ENCODE measurements at places on chromosomes 4 and X.

- DNase-seq: no peak
Measured at GRCh38 chr4:134401798-134402197, 200.2 kb upstream of the PABPC4L start.

GRCh38 chrX:5176766-5177165 is 1051.9 kb downstream of the NLGN4X start:
- DNase-seq: no peak

DNA sequence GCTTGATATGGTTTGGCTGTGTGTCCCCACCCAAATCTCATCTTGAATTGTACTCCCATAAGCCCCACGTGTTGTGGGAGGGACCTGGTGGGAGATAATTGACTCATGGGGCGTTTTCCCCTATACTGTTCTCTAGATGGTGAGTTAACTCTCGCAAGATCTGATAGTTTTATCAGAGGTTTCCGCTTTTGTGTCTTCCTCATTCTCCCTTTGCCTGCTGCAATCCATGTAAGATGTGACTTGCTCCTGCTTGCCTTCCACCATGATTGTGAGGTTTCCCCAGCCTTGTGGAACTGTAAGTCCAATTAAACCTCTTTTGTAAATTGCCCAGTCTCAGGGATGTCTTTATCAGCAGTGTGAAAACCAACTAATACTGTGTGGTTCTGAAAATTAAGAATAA is 11.5 kb downstream of the SLAIN2 start:
- DNase-seq: no peak

DNA sequence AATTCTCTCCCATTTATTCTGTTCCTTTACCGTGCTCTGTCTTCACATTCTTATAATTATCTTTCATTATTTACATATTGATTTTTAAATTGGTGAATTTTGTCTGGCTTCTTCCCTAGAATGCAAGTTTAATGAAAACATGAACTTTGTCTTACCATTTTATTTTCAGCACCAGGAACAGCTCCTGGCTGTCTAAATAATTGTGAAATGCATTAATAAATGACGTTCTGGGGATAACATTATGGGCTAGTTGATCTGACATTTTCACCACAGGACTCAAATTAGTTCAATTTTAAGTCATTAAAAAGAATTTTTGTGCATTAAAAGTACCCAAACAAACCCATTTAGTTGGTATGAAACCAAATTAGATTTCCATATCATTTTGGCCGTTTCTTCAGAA is 97.5 kb downstream of the KCTD8 start:
- no peak for DNase-seq

GRCh38 chr4:10245751-10246150 is 129.2 kb upstream of the WDR1 start:
- DNase-seq: peak; percentile 13

DNA sequence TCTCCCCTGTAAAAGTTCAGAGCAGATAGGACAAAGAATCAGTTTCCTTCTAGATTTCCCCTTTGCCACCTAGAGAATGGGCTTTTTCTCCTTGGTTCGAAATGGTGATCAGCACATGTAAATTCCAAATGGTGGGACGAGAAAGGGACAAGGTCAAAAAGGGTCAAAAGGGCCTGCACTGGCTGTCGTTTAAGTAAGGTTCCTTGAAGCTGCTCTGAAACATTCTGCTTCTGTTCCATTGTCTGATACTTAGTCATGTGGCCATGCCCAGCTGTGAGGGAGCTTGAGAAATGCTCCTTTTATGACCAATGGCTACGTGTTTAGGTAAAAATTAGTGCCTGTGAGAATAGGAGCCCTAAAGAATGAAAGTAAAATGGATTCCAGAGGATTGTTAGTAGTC is 165.9 kb upstream of the CENPE start:
- DNase-seq: no peak
